ENCODE measurements at places on chromosomes 5 and 9.

DNA sequence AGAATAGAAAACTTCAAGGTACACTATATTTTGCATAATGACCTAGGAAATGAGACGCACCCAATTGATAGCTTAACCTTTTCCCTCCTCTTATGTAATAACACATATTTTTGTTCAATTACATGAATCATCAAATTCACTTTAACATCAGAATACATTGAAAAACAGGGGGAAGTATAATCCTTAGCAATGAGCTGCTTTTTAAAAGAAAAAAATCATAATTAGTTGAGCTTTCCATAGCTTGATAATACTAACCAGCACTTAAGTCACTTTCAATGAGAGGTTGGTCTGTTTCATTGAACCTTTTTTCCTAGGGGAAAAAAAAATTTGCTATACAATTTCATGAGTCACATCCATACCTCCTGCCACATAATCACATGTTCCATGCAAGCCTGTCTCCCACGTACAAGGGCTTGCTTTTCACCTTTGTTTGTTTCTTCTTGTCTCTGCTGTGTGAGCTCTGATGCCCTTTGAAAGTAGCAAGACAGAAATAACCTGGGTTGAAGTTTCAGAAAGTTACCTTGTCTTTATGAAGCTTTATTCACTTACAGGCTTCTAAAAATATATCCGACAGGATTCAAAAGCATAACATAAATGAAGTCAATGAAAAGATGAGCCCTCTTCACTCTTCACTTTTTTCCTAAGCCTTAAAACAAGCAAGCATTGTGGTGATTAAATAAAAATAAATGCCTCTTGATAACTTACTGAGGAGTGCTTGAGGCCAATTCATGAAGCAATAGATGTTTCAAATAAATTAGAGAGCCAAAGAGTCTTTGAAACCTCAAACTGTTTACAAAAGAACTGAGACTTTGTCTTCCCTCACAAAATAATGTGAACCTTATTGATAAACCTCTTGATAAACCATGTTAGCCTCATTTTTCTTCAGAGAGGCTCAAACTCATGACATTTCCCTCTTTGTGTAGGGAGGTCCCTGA lies 108.5 kb downstream of the FEM1C start:
- no peak for DNase-seq

DNA sequence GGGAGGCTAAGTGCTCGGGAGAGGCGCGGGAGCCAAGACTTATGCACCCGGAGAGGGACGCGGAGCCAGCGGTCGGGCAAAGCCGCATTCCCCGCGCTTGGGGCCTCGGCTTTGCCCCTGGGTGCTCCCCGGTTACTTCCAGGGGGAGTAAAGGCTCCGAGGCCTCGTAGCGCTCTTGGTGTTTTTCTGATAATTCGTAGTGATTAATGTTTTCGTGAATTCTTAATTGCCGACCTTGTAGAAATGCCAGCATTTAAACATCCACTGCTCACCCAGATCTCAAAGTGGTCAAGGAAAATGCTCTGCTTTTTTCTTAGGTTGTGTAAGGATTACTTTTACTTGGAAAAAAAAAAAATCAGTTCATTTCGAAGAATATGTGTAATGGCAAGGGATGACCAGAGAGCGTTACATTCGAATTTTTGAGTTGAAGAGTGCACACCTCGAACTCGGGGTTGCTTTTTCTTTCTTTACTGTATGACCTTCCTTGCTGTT lies 654 bp upstream of the TUT7 start:
- no peak for DNase-seq

GRCh38 chr5:80406980-80407734 lies 707 bp upstream of the ZFYVE16 start:
- DNase-seq = no peak

- no peak for DNase-seq
Measured at GRCh38 chr5:132182359-132183040, 45.2 kb downstream of the P4HA2 start.

- DNase-seq = peak; percentile 79
Measured at GRCh38 chr5:169300468-169301385, at the start of gene SLIT3. Gene SLIT3 (minus strand): TSS chr5:169301139. CDS start chr5:169300709, 430 bp downstream.

GRCh38 chr5:143920772-143921171 lies 108.8 kb downstream of the HMHB1 start:
- no peak for DNase-seq

GRCh38 chr5:172985596-172985995 lies 2.0 kb downstream of the ATP6V0E1 start:
- no peak for DNase-seq

DNA sequence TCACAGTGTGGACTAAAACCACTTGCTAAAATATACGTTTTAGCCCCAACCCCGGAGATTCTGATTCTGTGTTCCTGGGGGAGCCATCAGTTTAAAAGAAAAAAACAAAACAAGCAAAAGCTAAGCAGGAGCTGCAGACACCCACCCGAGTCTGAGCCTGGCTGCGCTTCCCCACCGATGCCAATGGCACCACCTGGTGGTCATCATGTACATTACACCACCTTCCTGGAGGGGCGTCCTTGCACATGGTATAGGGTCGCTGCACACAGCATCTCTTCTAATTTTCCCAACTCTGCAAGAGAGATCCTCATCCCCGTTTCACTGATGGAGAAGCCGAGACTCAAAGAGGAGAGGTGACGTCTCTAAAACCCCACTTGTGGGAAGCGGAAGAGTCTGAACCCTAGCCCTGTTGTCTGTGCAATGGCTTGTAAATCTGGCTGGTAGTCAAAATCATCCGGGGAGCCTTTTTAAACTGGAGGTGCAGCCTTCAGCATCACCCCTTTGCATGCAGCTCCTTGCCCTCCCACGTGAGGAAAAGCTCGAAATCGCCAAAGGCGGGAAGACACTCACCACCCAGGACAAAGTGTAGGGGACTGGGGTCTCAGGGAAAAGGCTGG lies 23.1 kb upstream of the CNOT6 start:
- DNase-seq = peak; percentile 13

- peak; percentile 93 for DNase-seq
Measured at GRCh38 chr9:1979741-1980367, 35.3 kb upstream of the SMARCA2 start.

- DNase-seq = no peak
Measured at GRCh38 chr5:139641116-139642080, 6.8 kb upstream of the CXXC5 start.

GRCh38 chr5:169112016-169112415 lies 188.9 kb downstream of the SLIT3 start:
- no peak for DNase-seq

DNA sequence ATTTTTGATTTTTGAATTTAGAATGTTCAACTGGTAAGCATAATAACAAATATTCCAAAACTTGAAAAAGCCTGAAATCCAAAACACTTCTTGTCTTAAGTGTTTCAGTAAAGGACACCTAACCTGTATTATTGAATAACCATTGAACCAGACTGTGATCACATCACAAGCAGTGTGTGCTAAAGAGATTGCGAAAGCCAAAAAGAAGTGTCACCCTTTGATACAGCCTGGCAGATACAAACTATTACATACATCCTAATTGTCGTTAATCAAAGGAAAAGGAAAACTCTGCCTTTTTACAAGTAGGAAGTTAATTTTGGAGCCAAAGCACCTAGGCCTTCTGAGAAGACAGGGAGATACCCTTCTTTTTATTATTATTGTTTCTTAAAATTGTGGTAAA lies 8.4 kb upstream of the FAM120AOS start:
- no peak for DNase-seq

DNA sequence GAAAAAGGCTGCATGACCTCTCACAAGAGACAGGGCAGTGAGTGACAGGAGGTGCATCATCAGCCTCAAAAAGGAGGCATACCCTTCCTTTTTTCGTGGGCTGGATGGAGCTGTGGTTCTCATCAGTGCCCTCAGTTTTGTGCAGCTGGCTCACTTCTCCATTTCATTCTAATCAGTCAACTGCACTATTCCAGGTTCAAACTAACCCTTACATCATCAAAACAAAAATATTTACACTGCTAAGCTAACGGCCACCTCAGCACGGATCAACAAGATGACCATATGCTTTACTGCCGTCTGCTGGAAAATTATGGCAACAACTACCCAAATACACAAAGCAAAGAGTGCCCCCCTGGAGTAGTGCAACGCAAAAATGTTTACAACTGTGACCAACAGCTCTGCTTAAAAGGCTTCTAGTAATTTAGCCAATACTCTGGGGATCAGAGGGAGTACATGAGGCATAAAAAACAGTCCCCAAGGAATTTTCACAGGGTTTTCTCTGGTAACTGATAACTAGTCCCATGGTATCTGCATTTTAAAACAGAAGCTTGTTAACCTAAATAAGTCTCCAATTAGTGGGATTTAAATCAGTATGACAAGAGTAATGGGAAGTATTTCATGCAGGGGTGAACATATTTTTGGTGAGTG lies 10.8 kb downstream of the KCNV2 start:
- DNase-seq = no peak

DNA sequence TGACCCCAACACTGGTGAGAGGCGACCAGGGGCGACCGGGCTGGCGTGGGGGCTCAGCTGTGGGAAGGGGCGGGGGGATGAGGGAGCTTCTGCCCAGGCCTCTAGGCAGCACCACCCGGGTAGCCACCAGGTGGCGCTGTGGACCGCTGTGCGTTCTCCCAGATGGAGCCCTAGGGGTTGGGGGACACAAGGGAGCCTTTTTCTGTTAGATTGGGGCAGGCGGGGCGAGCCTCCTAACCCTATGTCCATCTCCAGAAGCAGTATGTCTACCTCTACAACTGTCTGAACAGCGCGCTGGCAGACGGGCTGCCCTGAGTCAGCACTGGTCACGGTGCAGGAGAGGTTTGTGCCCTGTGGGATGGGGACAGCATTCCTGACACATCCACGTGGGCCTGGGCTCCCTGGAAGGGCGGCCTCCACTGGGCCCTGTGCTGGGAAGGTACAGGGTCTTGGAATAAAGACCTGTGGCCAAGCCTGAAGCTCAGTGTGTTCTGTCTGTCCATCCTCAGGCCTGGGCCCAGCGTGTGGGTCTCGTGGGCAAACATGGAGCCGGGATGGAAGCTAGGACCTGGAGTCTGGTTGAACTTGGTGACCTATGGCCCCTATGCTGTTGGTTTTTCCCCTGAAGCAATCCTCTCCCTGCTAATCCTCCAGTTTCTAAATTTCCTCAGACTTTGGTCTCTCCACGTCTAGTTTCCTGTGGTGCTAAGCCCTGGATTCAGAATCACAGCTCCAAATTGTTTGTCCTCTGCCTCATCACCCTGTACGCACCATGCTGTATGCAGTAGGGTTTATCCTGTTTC lies 23.1 kb upstream of the SPTLC1 start:
- DNase-seq = no peak

GRCh38 chr9:129285979-129286772 lies 108.1 kb upstream of the IER5L start:
- no peak for DNase-seq

DNA sequence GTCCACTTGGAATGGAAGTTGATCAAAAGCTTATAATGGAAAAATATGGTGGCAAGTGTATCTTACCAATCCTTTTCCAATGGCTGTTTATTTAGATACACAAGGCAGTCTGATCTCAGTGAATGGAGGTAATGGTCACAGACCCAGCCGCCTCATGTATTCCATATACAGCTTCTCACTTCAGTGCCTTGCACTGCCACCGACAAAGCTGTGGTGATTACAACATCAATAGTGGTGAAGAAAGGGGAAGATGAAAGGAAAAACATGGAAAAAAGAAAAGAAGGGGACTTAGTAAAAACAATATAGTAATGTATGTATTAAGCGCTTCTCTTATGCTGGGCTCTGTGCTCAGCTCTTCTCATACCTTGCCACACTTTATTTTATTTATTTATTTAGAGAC lies 297.3 kb upstream of the RASA1 start:
- no peak for DNase-seq

DNA sequence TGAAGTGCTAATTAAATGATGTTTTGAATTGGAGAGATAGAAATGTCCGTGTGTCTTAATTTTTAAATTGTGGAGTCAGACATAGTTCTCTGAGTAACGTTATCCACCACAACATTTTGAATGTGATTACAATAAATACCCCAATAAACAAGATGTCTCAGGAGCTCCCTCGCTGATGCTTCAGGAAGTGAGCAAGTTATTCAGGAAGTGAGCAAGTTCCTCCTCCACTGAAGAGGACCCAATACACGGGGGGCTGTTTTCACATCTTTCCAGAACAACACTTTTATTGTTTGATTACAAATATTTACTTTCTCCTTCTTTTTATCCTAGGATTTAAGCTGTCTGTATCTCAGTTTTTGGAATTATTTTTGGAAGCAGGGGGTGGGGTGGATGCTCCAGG lies 363.8 kb downstream of the LRRC70 start:
- DNase-seq = no peak

GRCh38 chr5:32098291-32098690 lies 75.8 kb downstream of the GOLPH3 start:
- DNase-seq = no peak

GRCh38 chr5:106675687-106676086 lies 995.0 kb downstream of the EFNA5 start:
- DNase-seq = no peak

GRCh38 chr5:96747720-96748119 lies 60.0 kb downstream of the ERAP1 start:
- DNase-seq = no peak

GRCh38 chr5:149990518-149991376 lies 9.7 kb downstream of the TIGD6 start:
- DNase-seq = peak; percentile 24

GRCh38 chr5:91103353-91104061 lies 279.6 kb downstream of the ARRDC3 start:
- no peak for DNase-seq

- no peak for DNase-seq
Measured at GRCh38 chr9:32404402-32404801, 20.0 kb downstream of the ACO1 start.

DNA sequence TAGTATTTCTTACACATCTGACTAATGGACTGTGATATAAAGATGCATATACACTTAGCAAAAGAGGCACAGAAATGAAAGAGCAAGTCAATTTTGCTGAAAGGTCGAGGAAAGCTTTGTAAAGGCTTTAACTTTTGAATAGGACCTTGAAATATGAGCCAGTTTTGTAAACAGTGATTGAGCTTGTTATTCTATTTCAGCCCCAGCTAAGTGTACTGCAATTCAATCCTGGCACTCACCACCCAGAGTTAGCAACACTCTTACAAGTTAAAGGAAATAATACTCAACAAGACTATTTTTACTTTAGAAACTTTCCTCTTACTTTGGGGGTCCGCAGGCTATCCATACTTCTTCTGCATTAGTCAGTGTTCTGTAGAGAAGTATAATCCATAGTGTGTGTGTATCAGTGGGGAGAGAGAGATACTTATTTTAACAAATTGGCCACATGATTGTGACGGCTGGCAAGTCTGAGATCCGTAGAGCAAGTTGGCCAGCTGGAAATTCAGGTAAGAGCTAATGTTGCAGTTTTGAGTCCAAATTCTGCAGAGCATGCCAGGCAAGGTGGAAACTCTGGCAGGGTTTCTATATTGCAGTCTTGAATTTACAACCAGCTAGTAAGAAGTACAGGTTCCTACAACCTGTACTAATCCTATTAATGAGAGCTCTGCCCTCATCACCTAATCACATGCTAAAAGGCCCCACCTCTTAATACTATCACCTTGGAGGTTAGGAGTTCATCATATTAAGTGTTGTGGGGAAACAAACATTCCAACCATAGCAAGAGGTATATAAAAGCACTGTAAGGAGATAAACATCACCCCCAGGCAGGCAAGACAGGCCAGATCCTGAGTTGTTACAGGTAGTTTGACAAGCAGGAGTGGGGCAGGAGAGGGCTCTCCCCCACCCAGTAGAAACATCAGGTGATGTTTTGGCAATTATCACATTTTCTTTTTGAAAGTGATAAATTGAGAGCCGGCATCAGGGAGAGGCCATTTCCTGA lies 33.6 kb downstream of the IL7R start:
- DNase-seq = no peak

Measured in fibroblast of skin of left biceps (primary cell).